NCI-H1436 treated with DMSO at 0.1 percent for 48 hours (cell line): ENCODE measurements at places on chromosomes 11 and 22.

DNA sequence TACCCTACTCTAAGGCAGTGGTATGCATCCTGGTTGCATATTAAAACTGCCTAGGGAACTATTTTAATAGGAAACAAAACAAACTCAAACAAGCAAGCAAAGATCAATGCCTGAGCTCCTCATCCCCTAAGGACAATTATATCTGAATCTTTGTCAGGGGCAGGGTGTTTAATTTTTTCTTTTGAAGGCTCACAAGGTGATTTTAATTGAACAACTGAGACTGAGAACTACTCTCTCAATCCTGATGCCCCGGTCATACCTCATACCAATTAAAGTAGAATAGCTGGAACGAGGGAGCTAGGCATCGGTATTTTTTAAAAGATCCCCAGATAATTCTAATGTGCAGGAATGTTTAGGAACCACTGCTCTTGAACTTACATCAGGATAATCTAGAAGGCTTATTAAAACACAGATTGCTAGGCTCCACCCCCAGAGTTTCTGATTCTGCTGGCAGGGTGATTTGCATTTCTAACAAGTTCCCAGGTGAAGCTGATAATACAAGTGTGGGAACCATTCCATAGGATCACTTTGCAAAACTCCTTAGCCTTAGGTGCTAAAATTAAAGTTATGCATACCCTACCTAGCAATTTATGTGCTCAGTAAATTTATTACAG, 416.5 kb downstream of the GUCY1A2 start:
- DNase-seq, result no peak

DNA sequence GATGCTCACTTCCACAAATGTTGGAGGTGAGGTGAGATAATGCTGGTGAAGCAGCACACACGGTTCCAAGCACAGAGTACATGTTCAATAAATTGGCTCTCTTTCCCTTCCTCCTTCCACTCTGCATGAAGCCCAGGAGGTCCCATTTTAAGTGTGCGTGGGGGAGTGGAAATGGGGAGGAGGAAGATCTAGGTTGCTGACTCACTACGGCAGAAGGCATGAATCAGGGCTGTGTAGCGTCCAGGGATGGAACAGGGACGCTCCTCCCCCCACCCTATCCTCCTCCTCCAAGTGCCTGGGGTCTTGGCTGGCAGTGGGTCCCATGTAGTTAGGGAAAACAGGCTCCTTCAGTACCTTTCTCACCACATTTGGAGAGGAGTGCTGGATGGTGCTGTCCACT, 44.2 kb downstream of the TRIM66 start:
- DNase-seq, result no peak

DNA sequence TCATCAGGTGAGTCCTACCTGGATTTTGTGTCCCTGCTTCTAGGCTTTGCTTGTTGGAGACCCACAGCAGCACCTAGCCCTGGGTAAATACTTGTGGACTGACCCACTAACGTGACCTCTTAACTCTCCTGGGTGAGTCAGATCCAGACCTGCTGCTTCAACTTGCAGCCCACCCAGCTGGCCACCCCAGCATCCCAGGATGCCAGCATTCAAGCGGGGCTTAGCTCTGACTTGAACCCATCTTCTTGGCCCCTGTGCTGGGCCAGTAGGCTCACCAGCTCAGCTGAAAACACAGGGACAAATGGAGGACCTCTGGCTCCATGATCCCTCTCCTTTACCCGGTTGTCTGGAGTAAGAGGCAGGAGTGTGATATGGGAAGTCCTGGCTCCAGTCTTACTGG, 33.5 kb downstream of the PARVG start:
- no peak for DNase-seq

DNA sequence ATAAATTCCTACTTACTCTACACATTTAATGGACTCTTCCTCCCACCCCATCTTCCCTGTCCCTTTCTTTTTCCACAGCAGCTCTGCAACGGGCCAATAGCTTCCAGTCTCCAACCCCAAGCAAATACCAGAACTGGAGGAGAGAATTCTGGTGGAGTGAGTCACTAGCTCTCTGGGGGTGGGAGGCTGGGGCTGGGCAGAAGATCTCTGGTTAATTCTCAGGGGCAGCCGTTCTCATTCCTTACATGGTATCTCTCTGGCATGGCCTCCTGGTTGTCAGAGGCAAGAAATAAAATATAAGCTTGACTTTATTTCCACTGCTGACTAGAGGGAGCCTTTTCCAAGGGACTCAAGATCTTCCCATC, 90.4 kb upstream of the PARVA start:
- DNase-seq, result no peak

- DNase-seq, result no peak
Observed at GRCh38 chr11:36438126-36438525, 71.9 kb downstream of the TRAF6 start.

- DNase-seq, result no peak
Observed at GRCh38 chr11:114621950-114622809, 26.6 kb upstream of the NXPE4 start.
